ENCODE measurements at places on chromosomes 16 and 17. TPM values are rescaled to one million over a fixed set of nuclear protein-coding genes. Genes with fewer than 3 reads are reported as not detected.

The EVPLL gene
- total RNA-seq: not detected

The RANBP10 gene
- total RNA-seq: 2.9 TPM

The DPEP3 gene
- not detected for total RNA-seq

The TBC1D3C gene
- total RNA-seq: not detected

The ZNF594 gene
- 3.7 TPM for total RNA-seq

The JPH3 gene
- total RNA-seq: 0.03 TPM

The ITGAX gene
- 9.7 TPM for total RNA-seq

The TBC1D3H gene
- total RNA-seq: not detected

The SLC6A4 gene
- not detected for total RNA-seq

The KRT222 gene
- total RNA-seq: 3.1 TPM

The NXPH3 gene
- total RNA-seq: 0.27 TPM

The SPIRE2 gene
- 13.1 TPM for total RNA-seq

The BICDL2 gene
- not detected for total RNA-seq

The SPNS2 gene
- 2.3 TPM for total RNA-seq

The RUSF1 gene
- total RNA-seq: 69.2 TPM

The ZNF469 gene
- total RNA-seq: 1.7 TPM

The CCL13 gene
- not detected for total RNA-seq

The RGS11 gene
- total RNA-seq: 3.6 TPM

The CCDC200 gene
- total RNA-seq: not detected

The LMF1 gene
- 16.5 TPM for total RNA-seq

The NAA38 gene
- total RNA-seq: 61.3 TPM

The KRT17 gene
- total RNA-seq: not detected

The PRKCB gene
- not detected for total RNA-seq

The NOD2 gene
- total RNA-seq: not detected

The NPIPB8 gene
- total RNA-seq: not detected

The SRCIN1 gene
- total RNA-seq: 2.3 TPM

The TP53TG3F gene
- total RNA-seq: not detected

The CRHR1 gene
- 5.1 TPM for total RNA-seq

The UNC45B gene
- total RNA-seq: not detected

The KCNAB3 gene
- total RNA-seq: not detected

The PRSS27 gene
- 1.1 TPM for total RNA-seq

The PPP1R27 gene
- not detected for total RNA-seq

The MT1H gene
- not detected for total RNA-seq

The WFIKKN1 gene
- not detected for total RNA-seq

The CTRB1 gene
- not detected for total RNA-seq

The GPR142 gene
- not detected for total RNA-seq

The MMP28 gene
- total RNA-seq: not detected

The C17orf100 gene
- total RNA-seq: 5.7 TPM

The CLEC16A gene
- 25.7 TPM for total RNA-seq

The FOXN1 gene
- total RNA-seq: not detected

The LGALS9 gene
- not detected for total RNA-seq

The COX6A2 gene
- total RNA-seq: not detected

The CFAP52 gene
- not detected for total RNA-seq

The KRTAP2-4 gene
- total RNA-seq: not detected

The ZNHIT3 gene
- total RNA-seq: 84.0 TPM

The CMTM1 gene
- 1.5 TPM for total RNA-seq

The OSGIN1 gene
- 69.7 TPM for total RNA-seq

The SLC12A3 gene
- not detected for total RNA-seq

The FBXO39 gene
- not detected for total RNA-seq

The ITGB3 gene
- total RNA-seq: 138 TPM

The NAA60 gene
- total RNA-seq: 32.5 TPM

The CLEC19A gene
- total RNA-seq: not detected

The CD7 gene
- total RNA-seq: not detected

The ATP2A1 gene
- 0.12 TPM for total RNA-seq

The GPR179 gene
- total RNA-seq: 0.07 TPM

The DNASE1L2 gene
- total RNA-seq: not detected

The OR3A3 gene
- not detected for total RNA-seq

All from Caki2 (cell line).